ENCODE measurements at places on chromosomes 4 and X.

DNA sequence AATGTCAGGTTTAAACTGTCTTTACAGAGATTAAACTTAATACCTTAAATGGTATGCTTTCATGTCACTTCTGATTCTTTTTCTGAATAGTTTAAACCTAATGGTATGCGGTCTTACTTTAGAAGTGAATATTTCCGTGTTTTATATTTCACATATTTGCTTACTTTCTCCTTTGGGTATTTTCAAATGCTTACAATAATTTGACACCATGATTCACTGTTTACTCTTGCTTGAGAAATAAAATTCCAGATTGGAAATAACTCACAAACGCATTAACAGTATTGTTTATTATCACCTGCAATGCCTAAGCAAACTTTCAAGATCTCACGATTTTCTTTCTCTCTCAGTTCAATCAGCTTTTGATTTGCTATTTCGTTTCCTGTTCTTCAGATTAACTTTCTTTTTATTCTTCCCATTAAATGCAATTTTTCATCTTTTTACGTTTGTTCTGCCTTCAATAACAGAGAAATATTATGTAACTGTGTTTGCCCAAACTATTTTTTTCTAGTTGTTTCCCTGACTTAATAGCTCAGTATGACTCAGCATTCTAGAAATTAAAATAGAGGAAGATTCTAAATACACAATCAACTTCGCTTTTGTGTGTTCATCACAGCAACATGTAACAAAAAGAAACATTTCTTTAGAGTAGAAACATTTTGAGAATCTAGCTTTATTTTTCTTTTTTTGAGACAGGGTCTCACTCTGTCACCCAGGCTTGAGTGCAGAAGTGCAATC is 955.5 kb upstream of the PRKX start:
- DNase-seq, result no peak

DNA sequence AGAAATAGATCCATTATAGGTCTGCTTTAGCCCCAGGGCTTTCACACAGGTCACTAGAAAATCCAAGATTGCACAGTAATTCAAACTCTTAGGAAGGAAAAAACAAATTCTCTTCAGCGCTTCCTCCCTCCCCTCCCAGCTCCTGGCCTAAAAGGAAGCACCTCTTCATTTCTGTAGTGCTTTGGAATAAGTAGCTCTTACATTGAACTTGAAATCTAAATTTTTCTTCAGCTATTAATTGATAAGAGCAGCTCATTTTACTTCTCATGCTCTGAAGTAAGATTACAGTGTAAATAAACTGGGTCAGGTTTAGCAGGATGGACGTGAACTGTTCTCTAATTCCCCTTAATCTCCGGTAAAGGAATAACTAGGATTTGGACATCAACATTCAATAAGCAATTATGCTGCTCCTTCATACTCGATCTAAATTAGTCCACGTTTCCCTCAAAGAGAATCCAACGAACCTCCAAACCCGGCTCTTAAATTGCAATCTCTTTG is 10.9 kb upstream of the SEL1L3 start:
- DNase-seq, result no peak

DNA sequence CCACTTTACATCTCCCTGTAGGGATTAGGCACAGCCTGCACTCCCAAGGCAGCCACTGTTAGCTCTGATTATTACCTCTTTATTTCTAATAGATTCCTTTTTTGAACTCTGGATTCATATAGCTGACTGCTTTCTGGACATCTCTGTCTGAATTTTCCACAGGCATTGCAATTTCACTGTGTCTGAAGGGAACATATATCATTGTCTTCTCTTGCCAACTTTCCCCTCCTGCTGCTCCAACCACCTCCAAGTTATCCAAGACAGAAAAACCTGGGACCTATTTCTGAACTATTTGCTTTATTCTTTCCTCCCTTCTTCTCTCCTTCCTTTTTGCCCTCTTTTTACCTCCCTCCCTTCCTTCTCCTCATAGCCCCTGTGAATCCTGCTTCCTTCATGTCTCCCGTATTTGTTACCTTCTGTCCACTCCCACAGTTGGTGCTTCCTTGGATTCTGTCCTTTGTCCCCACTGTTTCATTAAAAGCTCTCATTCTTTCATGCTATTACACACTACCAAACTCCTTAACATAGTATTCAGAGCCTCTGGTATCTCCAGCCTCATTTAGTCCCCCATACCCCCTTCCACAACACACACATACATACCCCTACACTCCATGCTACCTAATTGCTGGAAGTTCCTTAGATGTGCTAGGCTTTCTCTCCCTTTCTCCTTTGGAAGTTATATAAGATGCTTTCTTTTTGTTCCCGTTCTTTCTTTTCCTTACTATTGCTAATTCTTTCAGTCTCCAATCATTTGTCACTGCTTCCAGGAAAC is 34.7 kb downstream of the FGF2 start:
- no peak for DNase-seq

DNA sequence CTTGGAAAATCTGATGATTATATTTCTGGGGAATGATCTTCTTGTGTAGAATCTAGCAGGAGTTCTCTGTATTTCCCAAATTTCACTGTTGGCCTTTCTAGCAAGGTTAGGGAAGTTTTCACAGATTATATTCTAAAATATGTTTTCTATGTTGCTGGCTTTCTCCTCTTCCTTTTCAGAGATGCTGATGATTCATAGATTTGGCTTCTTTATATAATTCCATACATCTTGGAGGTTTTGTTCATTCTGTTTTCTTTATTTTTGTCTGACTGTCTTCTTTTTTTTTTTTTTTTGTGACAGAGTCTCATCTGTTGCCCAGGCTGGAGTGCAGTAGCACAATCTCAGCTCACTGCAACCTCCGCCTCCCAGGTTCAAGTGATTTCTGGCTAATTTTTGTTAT is 957.9 kb upstream of the SLIT2 start:
- DNase-seq, result no peak

DNA sequence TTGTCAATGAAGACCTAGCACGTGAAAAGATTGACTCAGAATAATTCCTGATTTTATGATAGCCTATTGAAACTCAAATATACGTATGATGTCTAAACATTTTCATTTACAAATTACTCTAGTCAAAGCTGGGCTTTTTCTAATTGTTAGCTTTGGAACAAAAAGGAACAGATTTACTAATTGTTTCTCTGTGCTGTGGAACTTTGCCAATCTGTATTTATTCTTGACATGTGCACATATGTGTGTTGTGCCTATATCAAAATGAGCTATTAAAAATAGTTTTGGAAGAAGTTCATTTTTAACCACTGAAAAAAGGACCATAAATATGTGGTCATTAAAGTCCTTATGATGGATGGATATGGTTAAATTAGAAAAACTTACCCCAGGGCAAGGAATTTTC is 85.4 kb upstream of the PACRGL start:
- DNase-seq, result no peak

GRCh38 chrX:9627922-9628321 is 137.7 kb downstream of the GPR143 start:
- no peak for DNase-seq

DNA sequence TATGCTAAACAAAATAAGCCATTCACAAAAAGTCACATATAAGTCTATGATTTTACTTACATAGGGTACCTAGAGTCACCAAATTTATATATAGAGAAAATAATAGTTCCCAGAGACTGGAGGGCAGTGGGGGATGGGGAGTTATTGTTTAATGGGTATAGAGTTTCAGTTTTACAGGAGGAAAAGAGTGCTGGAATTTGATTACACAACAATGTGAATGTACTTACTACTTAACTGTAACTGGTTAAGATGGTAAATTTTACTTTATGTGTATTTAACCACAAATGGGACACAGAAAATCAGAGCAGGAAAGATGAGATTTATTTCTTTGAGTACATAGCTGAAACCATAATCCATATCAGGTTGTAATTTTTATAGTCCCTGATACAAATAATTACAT is 144.4 kb downstream of the TMA16 start:
- DNase-seq, result no peak

GRCh38 chrX:120517936-120518335 is 42.8 kb downstream of the CUL4B start:
- no peak for DNase-seq

DNA sequence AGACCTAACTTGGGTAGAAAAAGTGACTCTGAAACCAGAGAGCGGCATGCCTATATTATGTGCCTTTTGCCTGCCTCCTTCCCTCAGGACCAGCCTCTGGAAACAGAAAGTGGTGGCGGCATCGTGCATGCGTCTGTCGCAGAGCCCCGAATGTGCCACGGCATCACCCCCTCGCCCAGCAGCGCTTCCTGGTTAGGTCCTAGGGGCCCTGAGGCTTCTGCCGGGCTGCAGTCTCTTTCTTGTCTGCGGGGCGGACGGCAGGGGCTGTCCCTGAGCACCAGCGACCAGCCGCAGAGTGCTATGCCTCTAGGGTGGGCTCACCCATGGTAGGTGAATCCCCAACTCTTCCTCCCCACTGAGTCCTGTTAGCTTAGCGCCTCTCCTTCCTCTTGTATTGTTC is 68.7 kb downstream of the VSIG4 start:
- peak; percentile 35 for DNase-seq

- peak; percentile 89 for DNase-seq
Measured at GRCh38 chr4:40055863-40056715, 561 bp upstream of the N4BP2 start.

- DNase-seq, result no peak
Measured at GRCh38 chrX:117910216-117910615, 206.4 kb downstream of the KLHL13 start.

DNA sequence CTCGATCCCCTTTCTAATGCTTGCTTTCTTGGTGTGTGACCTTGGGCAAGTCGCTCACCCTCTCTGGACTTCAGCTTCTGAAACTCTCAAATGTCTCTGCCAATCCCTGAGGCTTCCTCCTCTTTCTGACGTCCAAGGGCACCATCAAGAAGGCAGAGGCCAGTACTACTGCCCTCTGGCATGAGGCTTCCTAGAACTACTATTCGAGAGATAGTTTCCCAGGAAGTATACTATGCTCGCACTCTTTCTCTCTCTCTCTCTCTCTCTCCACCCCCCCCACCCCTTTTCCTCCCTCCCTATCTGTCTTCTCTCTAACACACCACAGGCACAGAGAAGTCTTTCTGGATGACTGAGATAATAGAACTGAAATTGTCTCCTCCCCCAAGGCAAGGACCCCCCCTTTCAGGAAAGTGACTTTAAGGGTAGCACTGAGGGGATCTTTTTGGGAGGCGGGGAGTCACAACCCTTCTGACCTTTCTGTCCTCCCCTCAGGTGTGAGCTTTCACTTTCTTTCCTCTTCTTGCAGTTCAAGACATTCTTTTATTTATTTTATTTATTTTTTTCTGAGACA is 20.0 kb upstream of the BCOR start:
- no peak for DNase-seq

DNA sequence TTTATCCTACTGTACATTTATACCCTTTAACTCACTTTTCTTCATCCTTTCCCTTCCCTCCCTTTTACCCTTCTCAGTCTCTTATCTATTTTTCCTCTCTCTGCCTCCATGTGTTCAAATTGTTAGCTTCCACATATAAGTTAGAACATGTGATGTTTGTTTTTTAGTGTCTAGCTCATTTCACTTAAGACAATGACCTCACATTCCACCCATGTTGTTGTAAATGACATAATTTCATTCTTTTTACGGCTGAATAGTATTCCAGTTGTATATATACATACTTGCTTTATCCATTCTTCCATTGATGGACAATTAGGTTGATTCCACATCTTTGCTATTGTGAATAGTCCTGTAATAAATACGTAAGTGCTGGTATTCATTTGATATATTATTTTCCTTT is 7.3 kb upstream of the CXCL3 start:
- DNase-seq, result no peak

GRCh38 chr4:19720610-19721009 is 531.1 kb upstream of the SLIT2 start:
- no peak for DNase-seq

GRCh38 chr4:124192544-124192943 is 520.0 kb downstream of the ANKRD50 start:
- DNase-seq, result no peak

GRCh38 chr4:106315968-106316772 is at the start of the genes AIMP1 and TBCK:
TSS of gene AIMP1 (plus strand) at chr4:106316550. CDS start at chr4:106325010, 8,460 bp downstream.
TSS of gene TBCK (minus strand) at chr4:106316209. CDS start at chr4:106308960, 7,249 bp downstream.
- DNase-seq, result peak; percentile 94

DNA sequence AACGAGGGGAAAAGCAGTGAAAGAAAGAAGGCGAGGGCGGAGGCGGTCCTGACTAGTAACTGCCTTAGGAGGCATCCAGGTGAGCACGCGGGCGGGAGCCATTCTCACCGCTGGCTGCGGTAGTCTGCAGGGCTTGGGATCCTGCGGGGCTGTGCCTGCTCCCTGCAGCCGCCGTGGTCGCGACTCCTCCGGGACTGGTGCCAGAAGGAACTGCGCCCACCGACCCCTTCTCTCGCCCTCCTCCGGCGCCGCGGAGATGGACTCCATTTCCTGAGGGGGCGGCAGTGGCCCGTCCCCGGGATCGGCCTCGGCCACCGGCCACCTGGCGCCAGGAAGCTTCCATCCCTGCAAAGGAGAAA is 543 bp downstream of the NFXL1 start:
- DNase-seq, result peak; percentile 83

DNA sequence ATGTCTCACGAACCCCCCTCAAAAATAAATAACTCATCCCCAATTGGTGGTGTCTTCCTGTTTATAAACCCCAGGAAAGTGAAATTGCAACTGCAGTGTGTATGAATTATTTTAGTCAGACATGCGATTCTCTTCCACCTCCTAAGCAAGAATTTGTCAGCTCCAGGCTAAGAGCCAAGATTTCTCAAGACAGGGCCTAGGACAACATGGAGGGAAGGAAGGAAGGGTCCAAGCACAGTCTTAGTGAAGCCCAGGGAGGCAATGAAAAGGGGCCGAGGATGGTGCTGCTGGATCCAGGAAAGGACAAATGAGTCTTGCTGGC is 20.0 kb downstream of the SH3KBP1 start:
- DNase-seq, result no peak

DNA sequence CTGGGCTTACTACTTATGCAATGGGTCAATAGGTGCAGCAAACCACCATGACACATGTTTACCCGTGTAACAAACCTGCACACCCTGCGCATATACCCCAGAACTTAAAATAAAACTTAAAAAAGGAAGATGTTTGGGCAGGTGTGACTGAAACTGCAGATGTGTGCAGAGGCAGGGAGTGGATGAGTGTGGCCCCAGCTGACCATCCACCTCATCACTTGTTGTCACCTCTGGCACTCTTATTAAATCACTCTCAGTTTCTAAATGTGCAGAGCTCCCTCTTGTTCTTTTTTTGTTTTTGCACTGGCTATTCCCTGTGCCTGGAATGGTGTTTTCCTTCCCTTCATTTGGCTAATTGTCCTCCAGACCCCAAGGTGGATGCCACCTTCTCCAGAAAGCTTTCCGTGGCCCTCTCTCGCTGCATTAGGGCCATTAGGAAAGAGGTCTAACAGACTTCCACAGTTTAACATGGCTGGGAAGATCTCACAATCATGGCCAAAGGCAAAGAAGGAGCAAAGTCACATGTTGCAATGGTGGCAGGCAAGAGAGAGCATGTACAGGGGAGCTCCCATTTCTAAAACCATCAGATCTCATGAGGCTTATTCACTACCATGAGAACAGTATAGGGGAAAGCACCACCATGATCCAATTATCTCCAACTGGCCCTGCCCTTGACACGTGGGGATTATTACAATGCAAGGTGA is 58.5 kb downstream of the SLC2A9 start:
- no peak for DNase-seq

GRCh38 chr4:8192748-8193738 is 6.0 kb upstream of the SH3TC1 start:
- peak; percentile 74 for DNase-seq

- peak; percentile 76 for DNase-seq
Measured at GRCh38 chrX:56788717-56789122, 59.7 kb downstream of the NBDY start.

- no peak for DNase-seq
Measured at GRCh38 chr4:117692538-117692937, 341.7 kb upstream of the NDST3 start.
